ENCODE measurements at places on chromosomes 3 and 15.

GRCh38 chr3:45944830-45945620 lies 1.8 kb downstream of the CXCR6 start:
- DNase-seq, result no peak

GRCh38 chr3:101966226-101966625 lies 116.9 kb downstream of the NFKBIZ start:
- DNase-seq, result no peak

- no peak for DNase-seq
Observed at GRCh38 chr3:11154953-11155325, 646 bp downstream of the HRH1 start.

- no peak for DNase-seq
Observed at GRCh38 chr3:24495326-24495994, 810 bp upstream of the THRB start.

DNA sequence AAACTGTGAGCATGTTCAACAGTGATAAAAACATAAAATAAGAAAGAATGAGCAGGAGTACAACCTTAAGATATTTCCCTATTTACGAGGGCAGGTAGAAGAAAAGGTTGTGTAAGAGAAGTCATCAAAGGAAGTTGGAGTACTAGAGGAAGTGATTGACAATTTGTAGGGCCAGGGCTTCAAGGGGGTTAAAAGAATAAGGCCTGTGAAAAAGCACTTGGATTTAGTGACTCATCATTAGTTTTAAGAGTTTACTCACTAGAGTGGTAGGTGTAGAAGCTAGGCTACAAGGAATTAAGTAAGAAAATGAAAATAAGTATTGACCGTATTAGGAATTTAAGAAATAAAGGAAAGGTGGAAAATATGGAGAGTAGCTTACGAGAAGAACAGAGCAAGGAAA lies 23.6 kb downstream of the KCNMB3 start:
- no peak for DNase-seq

GRCh38 chr15:65376767-65377104 lies 1.1 kb downstream of the IGDCC3 start:
- no peak for DNase-seq

DNA sequence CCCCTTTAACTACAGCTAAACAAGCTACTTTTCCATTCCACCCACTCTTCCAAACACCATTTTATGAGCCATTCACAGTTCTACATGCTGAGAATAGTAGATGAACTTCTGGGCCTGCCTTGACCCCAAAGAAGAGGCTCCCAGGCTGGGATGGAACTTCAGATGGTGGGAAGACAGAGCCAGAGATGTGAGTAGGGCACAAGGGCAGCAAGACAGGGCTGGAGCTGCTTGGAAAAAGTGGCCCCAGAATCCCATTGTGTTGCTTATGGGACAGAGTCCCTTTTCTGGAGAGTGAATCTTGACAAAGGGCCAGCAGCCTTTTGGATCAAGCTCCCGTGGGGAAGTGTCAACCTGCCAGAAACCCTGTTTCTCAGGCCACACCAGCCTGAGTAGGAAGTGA lies 516.5 kb upstream of the PPP2R3A start:
- DNase-seq, result no peak

- DNase-seq, result no peak
Observed at GRCh38 chr3:170321321-170322034, 36.0 kb upstream of the SKIL start.

DNA sequence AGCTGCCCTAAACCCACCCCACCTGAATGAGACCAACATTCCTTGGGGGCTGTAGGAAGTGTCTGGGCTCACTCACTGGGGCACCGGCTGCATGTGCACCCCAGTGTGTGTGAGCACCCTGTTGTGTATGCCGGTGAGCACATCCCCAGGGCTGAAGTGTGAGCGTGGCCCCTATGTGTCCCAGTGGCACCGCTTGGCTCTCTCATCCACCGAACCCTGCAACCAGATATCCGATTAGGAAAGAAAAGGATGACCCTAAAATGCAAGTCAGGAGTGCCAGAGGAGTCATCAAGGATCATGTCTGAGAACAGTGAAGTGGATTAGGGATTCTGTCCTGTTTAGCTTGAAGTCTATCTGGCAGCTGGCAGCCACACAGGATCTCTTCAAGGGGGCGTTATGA lies 84.0 kb upstream of the ALDH1L1 start:
- no peak for DNase-seq

DNA sequence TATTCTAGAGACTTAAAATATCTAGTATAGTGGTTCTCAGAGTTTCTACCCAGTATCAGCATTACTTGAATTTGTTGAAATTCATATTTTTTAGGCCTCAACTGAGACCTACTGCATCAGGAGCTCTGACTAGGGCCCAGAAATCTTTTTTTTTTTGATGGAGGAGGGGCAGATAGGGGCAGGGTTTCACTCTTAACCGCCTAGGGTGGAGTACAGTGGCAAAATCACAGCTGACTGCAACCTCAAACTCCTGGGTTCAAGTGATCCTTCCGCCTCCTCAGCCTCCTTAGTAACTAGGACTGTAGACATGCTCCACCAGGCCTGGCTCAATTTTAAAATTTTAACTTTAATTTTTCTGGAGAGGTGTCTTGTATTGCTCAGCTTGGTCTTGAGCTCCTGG lies 36.6 kb downstream of the CHD2 start:
- DNase-seq, result no peak

GRCh38 chr3:158750016-158750415 lies 17.8 kb upstream of the RARRES1 start:
- DNase-seq, result no peak

GRCh38 chr15:78419367-78419766 lies 18.6 kb upstream of the IREB2 start:
- DNase-seq, result no peak

GRCh38 chr3:15064299-15064834 lies 748 bp downstream of the MRPS25 start:
- DNase-seq, result no peak

Data from NCI-H748 treated with DMSO at 0.1 percent for 48 hours (cell line).